NCI-H1092 treated with DMSO at 0.1 percent for 48 hours (cell line): ENCODE measurements at places on chromosomes 1 and 21.

- DNase-seq = peak; percentile 43
Observed at GRCh38 chr1:172089768-172090510, 248.6 kb downstream of the DNM3 start.

DNA sequence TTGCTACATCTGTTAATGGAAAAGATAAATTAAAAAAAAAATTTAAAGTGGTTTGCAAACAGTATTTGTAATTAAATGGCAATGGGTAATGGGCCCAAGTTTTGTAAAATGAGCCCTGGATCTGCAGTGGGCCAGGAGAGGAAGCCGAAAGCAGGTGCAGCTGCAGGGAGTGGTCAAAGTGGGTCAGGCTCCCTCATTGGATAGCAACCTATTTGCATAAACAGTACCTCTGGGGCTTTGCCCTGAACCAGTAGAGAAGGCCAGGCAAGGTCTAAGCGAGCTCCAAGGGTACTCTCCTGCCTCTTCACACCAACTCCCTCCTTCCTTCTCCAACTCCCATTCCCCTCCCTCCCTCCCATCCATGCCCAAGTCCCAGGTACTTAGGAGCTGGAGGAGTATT lies 138.9 kb downstream of the HMGB4 start:
- DNase-seq = no peak

DNA sequence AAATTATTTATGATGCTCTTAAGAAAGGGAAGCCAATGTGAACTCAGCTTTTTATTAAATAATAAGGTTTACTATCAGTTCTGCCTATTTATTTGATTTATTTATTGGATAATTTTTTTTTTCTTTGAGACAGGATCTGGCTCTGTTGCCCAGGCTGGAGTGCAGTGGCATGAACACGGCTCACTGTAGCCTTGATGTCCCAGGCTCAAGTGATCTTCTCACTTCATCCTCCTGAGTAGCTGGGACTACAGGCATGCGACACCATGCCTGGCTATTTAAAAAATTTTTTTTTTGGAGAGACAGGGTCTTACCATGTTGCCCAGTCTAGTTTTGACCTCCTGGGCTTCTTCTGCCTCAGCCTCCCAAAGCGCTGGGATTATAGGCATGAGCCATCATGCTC lies 21.0 kb upstream of the DNAJC28 start:
- DNase-seq = no peak

- no peak for DNase-seq
Observed at GRCh38 chr1:33634806-33635205, 162.4 kb downstream of the ZSCAN20 start.

- peak; percentile 22 for DNase-seq
Observed at GRCh38 chr1:40919475-40920011, 57.4 kb upstream of the CITED4 start.
